Activated CD8-positive, alpha-beta memory T cell treated with anti-CD3 and anti-CD28 coated beads for 48 hours (primary cell): ENCODE measurements at places on chromosomes 5 and 9.

DNA sequence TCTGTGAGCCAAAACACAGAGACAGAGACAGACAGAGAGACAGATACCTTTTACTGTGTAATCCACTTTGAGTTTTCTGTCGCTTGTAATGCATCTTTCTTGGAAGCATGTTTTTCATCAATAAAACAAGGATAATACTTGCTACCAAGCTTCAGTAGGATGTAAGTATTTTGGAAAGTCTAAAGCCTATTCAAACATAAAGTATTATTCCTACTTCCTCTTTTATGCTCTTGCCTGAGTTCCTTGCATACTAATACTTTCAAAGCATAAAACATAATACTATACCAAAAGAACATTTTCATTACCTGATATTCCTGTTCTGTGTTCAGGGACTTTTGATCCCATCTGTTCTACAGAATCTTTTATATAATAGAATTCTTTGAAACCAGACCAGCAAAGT, 64.5 kb upstream of the SLC30A5 start:
- no peak for DNase-seq

GRCh38 chr5:166758151-166758550, 1533.3 kb upstream of the WWC1 start:
- DNase-seq = no peak

- DNase-seq = no peak
Measured at GRCh38 chr9:110842169-110842568, 173.6 kb downstream of the MUSK start.

GRCh38 chr5:83583859-83584258, 112.3 kb downstream of the VCAN start:
- DNase-seq = no peak

- DNase-seq = no peak
Measured at GRCh38 chr5:11801061-11801460, 103.2 kb downstream of the CTNND2 start.

DNA sequence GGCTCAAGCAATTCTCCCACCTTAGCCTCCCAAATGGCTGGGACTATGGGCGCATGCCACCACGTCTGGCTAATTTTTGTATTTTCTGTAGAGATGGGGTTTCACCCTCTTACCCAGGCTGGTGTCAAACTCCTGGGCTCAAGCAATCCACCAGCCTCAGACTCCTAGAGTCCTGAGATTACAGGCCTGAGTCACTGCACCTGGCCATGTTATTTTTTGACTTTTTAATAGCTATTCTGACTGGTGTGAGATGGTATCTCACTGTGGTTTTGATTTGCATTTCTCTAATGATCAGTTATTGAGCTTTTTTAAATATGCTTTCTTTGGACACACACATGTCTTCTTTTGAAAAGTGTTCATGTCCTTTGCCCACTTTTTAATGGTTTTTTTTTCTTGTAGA, 38.2 kb downstream of the FBXW2 start:
- no peak for DNase-seq

- no peak for DNase-seq
Measured at GRCh38 chr9:73155377-73155776, 3.7 kb downstream of the ANXA1 start.
